Activated CD4-positive, CD25-positive, alpha-beta regulatory T cell (primary cell): ENCODE measurements at places on chromosomes 5 and 9.

DNA sequence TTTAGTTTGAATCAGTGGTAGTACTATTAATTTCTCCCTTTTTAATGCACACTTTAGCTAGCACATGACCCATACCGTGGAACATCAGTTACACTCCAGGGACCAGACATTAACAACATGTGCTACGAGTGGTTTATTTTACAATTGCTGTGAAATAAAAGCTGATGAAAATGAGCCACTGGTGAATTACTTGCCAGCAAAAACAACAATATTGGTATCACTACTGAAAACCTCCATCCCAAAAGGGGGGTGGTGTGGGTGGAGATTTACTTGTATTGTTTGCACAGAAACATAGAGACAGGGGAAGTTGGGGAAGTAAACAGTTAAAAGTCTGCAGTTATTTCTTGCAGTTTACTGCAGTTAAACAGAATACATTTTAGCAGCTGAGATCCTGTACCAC, 369.6 kb upstream of the GRAMD2B start:
- no peak for DNase-seq

DNA sequence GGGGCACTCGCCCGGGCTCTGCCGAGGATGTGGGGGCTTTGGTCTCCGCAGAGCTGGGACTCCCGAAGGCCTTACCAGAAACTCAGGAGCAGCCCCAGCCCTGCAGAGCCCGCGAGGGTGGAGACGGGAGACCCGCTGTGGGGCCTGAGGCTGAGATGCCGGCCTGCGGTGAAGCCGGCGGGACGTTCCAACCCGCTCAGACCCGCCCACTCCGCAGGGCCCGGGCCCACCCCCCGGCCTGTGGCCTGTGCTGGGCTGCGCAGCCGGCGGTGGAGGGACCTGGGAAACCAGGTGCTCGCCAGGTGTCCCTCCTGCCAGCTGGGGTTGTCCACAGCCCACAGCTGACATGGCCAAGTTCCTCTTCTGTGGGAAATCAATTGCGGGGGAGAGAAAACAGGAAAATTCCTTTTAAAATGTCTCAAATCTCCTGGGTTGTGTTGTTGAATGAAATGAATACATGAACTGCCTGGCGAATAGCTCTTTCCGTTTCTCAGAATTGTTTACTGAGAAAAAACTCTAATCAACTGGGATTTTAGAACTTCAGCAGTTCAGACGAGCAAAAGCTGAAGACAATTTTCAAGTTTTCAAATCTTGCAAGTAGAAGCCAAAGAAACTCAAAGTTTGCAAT, 49.0 kb upstream of the IRX4 start:
- no peak for DNase-seq

DNA sequence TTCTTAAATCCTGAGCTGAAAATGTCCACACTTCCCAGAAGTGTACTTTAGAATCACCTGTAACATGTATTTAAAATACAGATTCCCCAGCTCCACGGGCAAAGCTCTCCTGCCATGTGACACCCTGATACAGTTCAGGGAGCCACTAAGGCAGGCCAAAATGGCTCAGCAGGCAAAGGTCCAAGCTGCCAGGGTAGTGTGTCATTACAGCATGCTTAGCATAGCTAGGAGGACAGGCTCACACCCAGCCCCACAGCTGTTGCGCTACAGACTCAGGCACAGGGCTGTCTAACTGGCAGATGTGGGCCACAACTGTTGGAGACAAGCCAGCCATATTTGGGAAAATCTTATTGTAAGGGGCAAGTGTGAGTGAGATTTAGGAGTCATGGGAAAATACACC, 73.0 kb downstream of the C9orf85 start:
- no peak for DNase-seq

- DNase-seq, result no peak
Measured at GRCh38 chr5:168238463-168238862, 53.0 kb upstream of the WWC1 start.

GRCh38 chr5:81219389-81219788, 13.7 kb upstream of the CKMT2 start:
- DNase-seq, result no peak

DNA sequence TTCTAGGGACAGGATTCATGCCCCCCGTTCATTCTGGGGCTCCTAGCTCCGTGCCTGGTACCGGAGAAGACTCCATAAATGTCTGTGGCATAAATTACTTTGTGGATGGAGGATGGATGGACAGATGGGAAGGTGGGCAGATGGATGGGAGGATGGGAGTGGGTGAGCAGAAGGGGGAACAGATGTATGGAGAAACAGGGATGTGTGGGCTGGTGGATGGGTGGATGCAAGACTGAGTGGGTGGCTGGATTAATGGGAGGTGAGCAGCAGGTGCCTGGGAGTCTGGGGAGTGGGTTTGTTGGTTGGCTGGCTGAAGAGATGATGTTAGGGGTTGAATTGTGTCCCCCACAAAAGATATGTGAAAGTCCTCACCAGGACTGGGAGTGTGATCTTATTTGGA, 43.5 kb downstream of the SARDH start:
- no peak for DNase-seq

DNA sequence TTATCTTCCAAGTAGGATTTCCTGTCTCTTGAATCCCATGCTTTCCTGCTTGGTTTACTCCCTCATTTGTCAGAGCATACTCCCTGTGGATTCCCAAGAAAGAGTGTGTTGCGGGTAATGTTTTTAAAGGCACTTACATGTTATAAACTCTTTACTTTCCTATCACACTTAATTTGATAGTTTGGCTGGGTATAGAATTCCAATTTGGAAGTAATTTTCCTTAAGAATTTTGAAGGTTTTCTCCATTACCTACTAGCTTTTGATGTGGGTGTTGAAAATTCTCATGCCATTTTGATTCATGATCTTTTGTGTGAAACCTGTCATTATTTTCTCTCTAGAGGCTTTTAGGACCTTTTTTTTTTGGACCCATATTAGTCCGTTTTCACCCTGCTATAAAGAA, 47.2 kb upstream of the PITX1 start:
- no peak for DNase-seq

DNA sequence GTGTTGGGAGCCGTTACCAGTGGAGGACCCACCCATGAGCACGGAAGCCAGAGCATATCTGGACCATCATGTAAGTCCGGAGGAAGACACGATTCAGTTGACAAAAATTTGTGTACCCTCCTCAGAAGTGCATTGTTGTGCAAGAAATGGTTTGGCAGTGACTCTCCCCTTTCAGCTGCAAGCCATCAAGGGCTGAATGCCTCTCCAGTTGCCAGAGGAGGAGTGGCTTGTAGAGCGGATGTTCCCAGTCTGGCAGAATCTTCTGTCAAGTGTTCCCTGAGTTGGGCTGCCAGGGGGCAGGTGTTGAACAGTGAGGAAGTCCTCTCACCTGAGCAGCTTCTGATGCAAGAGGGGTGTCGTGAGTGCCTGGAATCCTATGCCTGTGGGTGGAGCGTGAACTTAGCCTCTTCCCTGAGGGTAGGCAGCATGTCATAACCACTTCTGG, 27.6 kb upstream of the CDKN2AIPNL start:
- DNase-seq, result no peak

GRCh38 chr5:38462976-38463633, 93.3 kb downstream of the LIFR start:
- DNase-seq, result no peak

DNA sequence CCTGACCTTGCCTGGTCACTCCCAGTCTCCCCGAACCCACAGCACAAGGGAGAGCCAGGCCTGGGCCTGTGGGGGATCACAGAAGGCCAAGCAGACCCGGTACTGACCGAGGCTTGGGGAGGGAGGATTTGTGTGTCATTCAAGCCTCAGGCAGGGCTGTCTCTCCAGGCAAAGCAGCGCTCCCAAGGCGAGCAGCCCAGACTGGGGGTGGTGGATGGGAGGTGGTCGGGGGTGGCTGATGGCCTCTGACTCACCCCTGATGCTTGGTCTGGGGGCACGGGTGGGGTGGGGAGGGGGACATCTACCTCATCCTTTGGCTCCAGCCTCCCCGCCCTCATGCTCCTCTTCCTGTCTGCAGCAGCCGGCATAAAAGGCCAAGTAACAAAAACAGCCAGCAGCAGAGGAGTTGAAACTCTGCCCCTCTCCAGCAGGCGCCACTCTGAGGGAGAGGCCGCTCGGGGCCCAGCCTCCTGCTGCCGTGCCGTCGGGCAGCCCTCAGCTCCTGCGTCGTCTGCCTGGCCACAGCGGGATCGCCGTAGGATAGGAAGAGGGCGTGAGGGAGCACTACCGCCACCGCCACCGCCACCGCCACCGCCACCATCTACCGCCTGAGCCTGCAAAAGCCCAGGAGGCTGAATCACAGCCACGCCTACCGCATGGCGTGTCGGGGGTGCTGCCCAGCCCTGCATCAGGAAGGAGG, 166.0 kb downstream of the OLFM1 start:
- DNase-seq, result no peak

- DNase-seq, result peak; percentile 43
Measured at GRCh38 chr9:33817327-33818166, 587 bp downstream of the UBE2R2 start.

- no peak for DNase-seq
Measured at GRCh38 chr9:111839987-111840386, 45.2 kb upstream of the SHOC1 start.

DNA sequence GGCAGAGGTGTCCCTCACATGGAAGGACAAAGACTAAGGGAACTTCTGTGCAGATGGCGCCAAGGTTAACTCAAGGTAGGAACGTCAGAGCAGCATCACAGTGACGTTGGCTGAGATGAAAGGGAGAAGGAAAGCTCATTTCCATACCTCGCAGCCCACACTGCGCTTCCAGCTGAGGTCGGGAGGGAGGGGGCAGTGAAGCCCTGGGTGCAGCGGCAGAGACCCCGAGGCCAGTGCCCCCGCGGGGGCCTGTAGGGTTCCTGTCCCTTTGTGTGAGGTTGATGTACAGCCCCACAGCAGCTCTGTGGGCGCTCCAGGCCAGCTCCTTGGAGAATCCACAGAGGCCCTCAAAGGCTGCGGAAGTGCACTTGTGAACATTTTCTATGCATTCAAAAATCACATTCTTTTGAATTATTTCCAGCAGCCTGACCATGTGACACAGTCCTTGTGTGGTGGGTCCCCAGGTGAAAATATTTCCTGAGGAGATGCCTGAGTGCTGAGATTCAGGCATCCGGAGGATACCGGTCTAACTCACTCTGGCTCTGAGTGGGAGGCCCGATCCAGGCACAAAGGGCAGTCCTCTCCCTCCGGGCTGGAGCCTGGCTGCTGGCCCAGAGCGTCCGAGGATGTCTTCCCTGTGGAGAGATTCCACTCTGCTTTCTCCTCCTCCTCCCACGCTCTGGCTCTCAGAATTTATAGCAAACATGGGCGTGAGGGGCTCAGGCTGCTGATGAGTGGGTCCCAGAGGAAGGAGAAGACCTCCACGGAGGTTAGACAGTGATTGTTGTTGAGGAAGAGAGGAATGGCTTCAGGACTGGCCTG, 150.7 kb downstream of the ICE1 start:
- DNase-seq, result no peak

- no peak for DNase-seq
Measured at GRCh38 chr5:40736103-40736875, 19.5 kb downstream of the TTC33 start.

DNA sequence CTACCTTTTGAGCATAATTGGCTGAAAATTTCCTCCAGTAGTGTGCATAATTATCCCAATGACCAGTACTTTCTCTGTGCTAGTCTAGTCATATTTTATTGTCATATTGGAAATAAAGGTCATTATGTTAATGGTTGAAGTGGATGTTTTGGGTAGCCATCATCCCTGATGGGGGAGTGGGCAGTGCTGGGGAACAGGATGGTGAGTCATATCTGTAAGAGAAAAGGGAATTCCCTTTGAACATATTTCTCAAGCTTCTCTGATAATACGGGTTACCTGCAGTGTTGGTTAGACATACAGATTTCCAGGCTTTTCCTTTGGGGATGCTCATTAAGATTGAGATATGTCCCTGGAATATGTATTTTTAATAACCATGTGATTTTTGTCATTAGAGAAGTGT, 33.3 kb upstream of the SPATA31D4 start:
- no peak for DNase-seq

GRCh38 chr9:100756217-100756616, 178.3 kb downstream of the CAVIN4 start:
- DNase-seq, result no peak

DNA sequence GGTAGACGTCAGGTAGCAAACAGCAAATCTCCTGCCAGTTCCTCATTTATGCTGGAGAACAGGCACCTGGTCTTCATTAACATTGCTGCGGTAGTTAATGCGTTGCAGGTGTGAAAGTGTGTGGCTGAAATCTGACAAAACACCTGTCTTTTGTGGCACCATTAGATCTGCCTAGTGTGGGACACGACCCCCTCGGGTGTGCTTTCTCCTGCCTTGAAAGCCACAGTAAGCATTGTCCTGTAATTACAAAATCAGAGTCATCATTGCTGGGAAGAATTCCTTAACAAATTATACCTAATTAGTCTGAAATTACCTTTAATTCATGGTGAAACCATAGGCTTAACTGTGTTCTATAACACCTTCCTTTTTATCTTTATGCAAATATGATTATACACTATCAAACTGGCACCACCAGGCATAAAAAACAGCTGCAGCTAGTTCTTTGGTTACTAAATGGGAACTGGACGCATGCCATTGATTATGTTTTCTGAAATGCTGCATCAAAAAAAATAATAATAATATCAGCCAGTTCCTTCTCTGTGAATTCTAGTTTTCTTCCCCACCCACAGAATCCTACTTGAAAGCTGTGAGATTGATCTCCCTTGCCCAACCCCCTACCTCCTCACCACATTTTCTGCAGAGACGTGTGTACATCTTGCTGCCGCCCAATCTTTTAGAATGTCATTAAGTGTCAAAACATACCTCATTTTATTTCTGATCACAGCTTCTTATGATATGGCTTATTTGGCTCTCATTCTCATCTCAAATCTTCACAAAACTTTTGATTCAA, 374.0 kb downstream of the NFIB start:
- DNase-seq, result no peak

- no peak for DNase-seq
Measured at GRCh38 chr5:72508241-72509170, 1.3 kb upstream of the ZNF366 start.

- no peak for DNase-seq
Measured at GRCh38 chr9:105302728-105303127, 58.3 kb downstream of the SLC44A1 start.

GRCh38 chr5:149186506-149186905, 45.2 kb downstream of the ABLIM3 start:
- no peak for DNase-seq

GRCh38 chr9:136658849-136659535, 3.7 kb upstream of the EGFL7 start:
- no peak for DNase-seq

- no peak for DNase-seq
Measured at GRCh38 chr5:159215886-159216285, 6.5 kb upstream of the RNF145 start.

GRCh38 chr5:146867996-146868708, 10.4 kb downstream of the PPP2R2B start:
- no peak for DNase-seq
